Left ventricle myocardium inferior (tissue), 1 donor: ENCODE measurements at places on chromosomes 6 and 20. TPM values are rescaled to one million over a fixed set of nuclear protein-coding genes. Genes with fewer than 3 reads are reported as not detected.

- DNase-seq, result no peak
These were observed 241 bp upstream of the CFAP206 start for GRCh38 chr6:87407561-87407900.

DNA sequence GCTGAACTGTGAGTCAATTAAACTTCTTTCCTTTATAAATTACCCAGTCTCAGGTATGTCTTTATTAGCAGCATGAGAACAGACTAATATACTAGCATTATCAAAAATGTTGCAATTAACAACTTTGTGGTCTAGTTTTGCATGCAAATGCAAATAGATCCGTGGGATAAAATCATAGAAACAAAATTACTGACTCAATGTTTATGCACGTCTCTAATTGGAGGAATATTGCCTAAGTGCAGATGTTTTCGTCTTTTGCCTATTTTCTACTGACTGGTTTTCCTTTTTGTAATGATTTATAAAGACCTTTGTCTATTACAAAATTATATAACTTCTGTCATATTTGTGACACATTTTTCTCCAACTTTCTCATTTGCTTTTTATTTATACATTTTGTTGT is 51.9 kb downstream of the SYNE1 start:
- no peak for DNase-seq

- DNase-seq, result no peak
These were observed 55.6 kb downstream of the TULP4 start for GRCh38 chr6:158367816-158368215.

- DNase-seq, result no peak
These were observed 887 bp upstream of the NSFL1C start for GRCh38 chr20:1467355-1468116.

GRCh38 chr6:98587555-98587954 is 246.8 kb upstream of the POU3F2 start:
- DNase-seq, result no peak

- DNase-seq, result no peak
These were observed 40.8 kb upstream of the TMEM244 start for GRCh38 chr6:129901910-129902309.

DNA sequence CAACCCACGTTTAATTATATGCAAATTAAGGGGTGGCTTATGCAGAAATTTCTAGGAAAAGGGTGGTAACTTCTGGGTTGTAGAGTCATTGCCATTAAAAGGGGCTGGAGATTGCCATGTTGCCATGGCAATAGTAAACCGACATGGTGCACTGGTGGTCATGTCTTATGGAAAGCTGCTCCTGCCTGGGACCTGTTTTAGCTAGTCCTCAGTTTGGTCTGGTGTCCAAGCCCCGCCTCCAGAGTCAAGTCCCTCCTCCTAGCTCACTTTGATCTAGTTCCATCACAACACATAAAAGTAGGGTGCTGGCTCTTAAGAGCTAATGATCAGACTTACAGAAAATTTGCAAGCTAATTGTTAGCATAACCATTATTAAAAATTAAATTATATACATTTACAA is 5.3 kb downstream of the SLC22A2 start:
- no peak for DNase-seq

DNA sequence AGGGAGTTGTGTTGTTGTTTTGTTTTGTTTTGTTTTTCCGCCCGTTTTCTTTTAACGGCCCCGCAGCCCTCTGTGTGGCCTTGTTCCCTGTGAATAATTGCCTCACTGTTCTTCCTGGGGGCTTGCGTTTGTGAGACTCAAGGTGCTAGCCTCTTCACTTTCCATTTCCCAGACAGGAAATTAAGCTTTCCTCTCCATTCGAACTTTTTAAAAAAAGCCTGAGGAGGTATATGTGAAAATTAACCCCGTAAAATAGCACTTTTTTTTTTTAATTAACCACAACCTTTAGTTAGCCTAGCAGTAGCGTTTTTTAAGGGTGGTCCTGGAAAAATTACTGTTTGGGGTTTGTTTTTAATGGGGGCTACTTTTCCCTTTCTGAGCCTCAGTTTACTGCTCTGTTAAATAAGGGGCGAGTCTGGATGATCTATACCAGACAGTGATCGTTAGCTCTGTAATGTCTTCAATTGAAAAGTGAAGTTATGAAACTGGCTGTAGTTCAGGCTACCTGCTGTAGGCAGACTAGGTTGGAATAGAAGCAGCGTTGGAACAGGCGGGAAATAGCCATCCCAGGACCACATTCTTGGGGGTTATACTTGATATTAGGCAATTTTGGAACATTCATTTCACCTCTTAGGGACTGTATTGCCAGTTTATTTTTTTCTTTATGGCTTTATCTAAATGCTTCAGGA is 1.7 kb downstream of the STX16 start:
- DNase-seq, result no peak

DNA sequence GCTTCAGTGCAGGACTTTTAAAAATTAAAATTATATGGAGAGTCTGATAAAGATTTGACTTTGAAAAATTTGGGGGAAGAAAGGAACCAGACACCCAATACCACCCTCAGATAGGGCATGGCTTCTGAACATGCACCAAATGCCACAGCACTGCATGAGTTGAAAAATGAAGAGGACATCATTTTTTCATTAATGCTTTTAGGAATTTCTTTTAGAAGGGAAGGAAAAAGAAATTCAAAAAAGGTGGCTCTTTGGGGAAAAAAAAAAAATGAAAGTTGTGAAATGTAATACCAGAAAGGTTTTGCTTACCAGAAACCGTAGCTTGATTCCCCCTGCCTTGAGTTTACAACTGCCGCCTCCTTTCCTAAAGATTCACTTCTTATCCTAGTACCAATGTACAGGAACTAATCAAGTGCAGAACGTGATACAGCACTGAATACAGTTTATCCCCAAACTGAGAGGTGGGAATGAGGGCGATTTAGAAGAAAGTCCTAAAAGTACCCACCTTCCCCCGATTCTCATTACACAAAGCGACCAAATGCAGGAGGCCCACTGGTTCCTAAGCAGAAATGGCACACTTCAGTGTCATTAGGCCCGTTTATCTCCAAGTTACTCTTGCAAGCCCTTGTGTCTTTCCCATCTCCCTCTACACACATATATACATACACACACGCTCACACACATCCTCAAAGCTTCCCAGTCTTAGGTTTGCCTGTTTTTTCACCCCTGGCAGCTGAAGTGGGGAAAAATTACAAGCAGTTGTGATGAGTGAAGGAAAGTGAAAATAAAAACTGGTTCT is 2.8 kb downstream of the PPP1R10 start:
- DNase-seq, result no peak

DNA sequence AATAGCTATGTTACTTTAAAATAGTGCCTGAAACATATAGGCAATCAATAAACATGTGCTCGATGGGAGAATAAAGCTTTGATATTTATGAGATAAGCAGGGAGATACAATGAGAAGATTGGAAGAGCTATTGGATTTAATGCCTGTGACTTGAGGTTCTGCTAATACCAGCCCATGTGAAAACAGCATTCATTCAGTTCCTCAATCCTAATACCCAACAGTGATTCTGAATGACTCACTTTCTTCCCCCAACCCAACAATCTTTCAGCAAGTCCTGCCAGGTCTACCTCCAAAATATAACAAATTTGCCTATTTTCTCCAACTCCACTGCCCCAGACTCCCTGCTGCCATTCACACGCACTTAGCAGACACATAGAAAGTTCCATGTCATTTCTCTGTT is 26.6 kb upstream of the KLHL31 start:
- no peak for DNase-seq

GRCh38 chr6:161618831-161619454 is 345.1 kb upstream of the AGPAT4 start:
- peak; percentile 20 for DNase-seq

DNA sequence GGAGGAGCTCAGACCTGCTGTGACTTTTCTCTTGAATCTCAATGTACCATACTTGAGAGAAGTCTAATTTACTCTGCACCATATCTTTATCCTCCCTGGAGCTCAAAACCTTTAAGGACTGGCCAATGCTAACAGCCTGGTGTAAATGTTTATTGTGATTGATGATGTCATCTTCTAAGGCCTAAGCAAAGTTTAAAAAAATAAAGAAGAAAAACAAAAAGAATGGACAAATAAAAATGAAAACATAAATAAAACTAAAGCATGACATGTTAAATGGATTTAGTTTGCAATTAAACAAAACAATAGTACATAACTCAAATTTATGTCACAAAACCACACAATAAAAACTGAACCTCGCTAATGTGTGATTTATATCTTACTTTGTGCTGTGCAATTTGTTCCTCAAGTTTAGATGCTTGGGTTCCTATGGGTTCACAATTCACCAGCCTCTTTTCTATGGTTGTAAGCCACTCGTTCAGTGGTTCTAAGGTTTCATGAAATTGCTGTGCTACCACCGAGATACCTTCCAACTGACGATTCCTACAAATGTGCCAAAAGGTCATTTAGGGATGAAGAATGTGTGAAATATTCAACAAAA is 113.0 kb downstream of the DST start:
- no peak for DNase-seq

DNA sequence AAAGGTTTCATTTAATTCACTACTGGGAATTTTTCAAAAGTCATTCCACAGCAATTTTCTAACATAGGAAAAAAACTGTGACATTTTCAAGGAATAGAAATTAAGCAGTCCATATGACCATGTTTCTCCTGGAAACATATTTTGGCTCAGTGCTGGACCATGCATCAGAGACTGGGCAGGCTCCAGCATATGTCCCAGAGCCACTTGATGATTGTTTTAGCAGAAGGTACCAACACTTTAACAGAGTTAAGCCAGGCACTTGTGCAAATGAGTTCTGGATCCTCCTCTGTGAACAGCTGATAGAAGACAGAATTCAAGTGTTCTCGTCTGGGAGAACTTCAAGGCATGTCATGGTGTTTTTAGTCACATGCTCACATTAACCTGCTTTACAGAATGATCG is 516.3 kb downstream of the COL12A1 start:
- DNase-seq, result no peak

DNA sequence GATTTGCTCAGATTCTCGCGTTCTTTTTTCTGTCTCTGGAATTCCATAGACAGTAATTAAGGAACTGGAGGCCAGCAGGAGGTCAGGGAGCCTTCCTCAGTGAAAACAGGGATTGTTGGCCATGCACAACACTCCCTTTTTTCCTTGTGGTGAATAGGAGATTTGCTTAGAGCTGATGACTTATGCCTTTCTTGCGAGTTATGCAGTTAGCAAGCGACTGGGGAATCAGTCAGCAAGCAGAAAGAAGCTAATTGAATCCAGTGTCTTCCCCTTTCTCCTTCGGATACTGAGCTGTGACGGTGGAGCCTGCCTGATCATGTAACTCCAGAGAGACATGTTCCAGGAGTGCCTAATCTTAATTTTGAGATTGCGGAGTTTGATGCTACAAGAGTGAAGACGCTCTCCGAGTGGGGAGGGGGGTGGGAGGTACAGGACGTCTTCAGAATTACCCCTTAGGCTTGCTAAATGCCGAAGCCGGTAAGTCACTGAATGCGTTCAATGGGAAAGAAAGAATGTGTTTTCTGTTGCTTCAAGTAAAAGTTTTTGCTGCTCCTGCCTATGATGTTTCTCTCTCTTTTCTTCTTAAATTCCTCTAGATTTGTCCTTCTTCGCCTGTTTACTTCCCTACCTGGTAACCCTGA is 165.9 kb downstream of the SASH1 start:
- DNase-seq, result no peak

DNA sequence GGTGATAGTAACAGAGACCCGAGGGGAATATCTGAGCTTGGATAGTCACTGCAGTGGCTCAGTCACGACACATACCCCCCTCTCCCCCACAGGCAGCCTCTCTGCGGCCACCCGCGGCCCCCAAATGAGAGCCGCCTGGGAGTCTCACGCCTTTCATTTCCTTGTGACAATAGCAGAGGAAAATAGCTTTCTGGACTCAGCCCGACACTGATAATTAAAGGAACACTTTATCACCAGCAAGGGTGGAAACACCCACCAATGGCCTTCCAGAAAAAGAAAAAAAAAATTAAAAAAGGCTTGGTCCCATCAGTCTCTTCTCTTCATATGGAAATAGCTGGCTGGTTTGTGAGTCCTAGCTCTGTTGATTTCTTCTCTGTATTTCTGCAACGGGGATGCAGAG is 35.1 kb upstream of the KCNG1 start:
- no peak for DNase-seq

The MLN gene
- total RNA-seq, result not detected

The GJA10 gene
- not detected for total RNA-seq

The SIGLEC1 gene
- 6.4 TPM for total RNA-seq

The SYNDIG1 gene
- 21.4 TPM for total RNA-seq

The IPCEF1 gene
- total RNA-seq, result 1.7 TPM

The PTPRT gene
- 0.08 TPM for total RNA-seq

The FRS3 gene
- 5.3 TPM for total RNA-seq
